Left ventricle myocardium inferior (tissue), 1 donor: ENCODE measurements at places on chromosomes 2 and 18. TPM values are rescaled to one million over a fixed set of nuclear protein-coding genes. Genes with fewer than 3 reads are reported as not detected.

The HNMT gene
- 11.7 TPM for total RNA-seq

The CTAGE1 gene
- not detected for total RNA-seq

The CPO gene
- 0.25 TPM for total RNA-seq

DNA sequence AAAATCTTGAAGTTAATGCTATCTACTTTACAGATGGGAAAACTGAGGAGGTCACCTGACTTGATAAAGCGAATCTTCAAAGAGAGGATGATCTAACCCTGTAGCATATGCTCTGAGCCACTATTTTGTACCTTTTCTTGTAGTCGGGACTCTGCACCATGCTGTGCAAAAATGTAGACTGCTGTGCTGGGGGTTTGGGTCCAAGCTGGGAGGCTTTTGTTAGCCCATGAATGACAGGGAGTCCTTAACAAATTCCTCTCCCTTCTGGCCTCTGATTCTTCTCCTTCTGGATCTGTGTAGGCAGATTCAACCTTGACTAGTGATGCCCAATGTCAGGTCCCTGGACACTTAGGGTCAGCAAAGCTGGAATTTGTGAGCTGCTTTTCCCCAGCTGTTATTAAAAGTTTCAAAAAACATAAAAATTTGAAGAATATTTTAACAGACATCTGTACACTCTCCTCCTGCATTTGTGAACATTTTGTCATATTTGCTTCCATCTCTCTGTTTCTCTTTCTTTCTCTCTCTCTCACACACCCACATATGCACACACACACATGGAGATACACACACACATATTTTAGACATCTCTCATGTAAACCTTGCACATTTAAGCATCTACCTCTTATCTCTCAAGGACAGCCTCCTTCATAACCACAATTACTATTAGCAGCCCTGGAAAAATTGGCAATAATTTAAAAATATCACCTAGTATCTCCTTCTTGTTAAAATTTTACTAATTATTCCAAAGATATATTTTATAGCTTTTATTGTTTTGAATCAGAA, 335.0 kb upstream of the TRIB2 start:
- H3K27ac ChIP-seq = no peak overlapping the region
- H3K36me3 ChIP-seq = no peaks in the 10 kb centered on the region
- no peak for DNase-seq
- H3K27me3 ChIP-seq = no peaks in the 10 kb centered on the region
- H3K4me1 ChIP-seq = no peaks in the 10 kb centered on the region
- H3K4me3 ChIP-seq = no peak overlapping the region

- DNase-seq = no peak
- no peaks in the 10 kb centered on the region for H3K36me3 ChIP-seq
- peaks cover 9% of the 10 kb centered on the region for H3K4me1 ChIP-seq
- no peak overlapping the region for H3K4me3 ChIP-seq
- no peak overlapping the region for H3K27ac ChIP-seq
- no peaks in the 10 kb centered on the region for H3K27me3 ChIP-seq
Observed at GRCh38 chr18:49020129-49020528, 69.4 kb upstream of the SMAD7 start.

DNA sequence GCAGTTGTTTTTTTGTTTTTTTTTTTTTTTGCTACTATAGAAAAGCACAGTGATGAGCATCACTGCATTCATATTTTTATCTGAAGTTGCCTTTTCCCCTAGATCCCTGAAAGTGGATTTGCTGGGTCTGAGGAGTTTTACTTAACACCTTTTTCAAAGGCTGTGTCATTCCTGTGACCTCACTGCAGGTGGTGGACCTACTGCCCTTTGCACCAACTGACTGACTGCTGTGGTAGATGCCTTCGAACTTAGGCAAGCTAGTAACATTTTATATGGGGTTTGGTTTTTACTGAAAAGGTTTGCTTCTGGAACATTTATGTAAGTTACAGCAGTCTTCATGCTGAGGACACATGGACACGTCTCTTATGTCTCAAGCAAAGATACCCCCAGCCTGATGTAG, 36.2 kb downstream of the SPTBN1 start:
- no peaks in the 10 kb centered on the region for H3K27me3 ChIP-seq
- H3K27ac ChIP-seq = peak overlapping the region; percentile 68
- no peak overlapping the region for H3K4me3 ChIP-seq
- no peaks in the 10 kb centered on the region for H3K36me3 ChIP-seq
- peaks cover 100% of the 10 kb centered on the region for H3K4me1 ChIP-seq
